IMR-90 (cell line): ENCODE measurements at places on chromosomes 2 and 18. TPM values are rescaled to one million over a fixed set of nuclear protein-coding genes. Genes with fewer than 3 reads are reported as not detected.

GRCh38 chr2:17104454-17104853 lies 413.8 kb downstream of the RAD51AP2 start:
- no peak overlapping the region for H3K4me3 ChIP-seq
- no peaks in the 10 kb centered on the region for H3K36me3 ChIP-seq
- H3K27ac ChIP-seq = no peak overlapping the region
- no peaks in the 10 kb centered on the region for H3K4me1 ChIP-seq
- H3K27me3 ChIP-seq = no peaks in the 10 kb centered on the region
- DNase-seq = peak; percentile 60

DNA sequence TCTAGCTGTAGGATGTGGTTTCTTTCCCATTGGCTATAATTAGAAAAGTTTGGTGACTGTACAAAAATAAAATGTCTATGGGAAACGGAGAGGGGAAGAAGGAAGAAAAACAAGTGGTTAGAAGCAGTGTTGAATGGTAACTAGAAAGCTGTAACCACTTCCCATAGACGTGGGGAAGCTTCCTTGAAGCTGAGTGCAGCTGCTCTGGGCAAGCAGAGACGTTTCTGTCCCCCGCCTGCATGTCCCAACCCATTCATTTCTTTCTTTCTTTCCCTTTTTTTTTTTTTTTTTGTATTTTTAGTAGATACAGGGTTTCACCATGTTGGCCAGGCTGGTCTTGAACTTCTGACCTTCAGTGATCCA lies 367.8 kb upstream of the HS6ST1 start:
- H3K27ac ChIP-seq = no peak overlapping the region

DNA sequence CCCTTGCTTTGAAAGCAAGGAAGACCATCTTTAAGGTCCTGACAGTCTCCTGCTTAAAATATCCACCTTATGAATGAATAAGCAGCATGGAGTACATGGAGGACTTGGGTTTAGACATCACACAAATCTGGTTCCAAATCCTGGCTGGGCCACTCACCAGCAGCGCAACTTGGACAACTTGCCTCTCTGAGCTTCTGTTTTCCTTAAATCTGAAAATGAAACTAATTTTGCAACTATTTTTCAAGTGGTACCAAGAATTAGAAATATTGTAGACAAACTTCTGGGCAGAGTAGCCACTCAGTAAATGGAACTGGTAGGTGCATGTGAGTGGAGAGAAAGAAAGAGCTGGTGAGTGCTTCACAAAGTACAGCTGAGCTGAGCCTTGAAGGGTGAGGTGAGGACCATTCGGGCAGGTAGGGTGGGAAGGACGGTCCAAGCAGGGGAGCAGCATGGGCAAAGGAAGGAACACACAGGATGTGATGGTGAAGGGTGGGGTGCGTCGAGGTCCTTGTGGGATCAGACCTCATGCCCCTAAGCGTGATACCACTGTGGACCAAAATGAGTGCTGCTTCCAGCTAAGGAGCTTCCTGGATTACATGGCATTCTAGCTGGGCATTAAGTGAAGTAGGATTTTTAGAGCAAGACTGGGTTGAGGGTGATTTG lies 14.4 kb upstream of the TET3 start:
- H3K4me3 ChIP-seq = no peak overlapping the region
- H3K27ac ChIP-seq = no peak overlapping the region
- no peak for DNase-seq
- peaks cover 4% of the 10 kb centered on the region; the same call in 1 of the 2 replicates for H3K4me1 ChIP-seq
- no peaks in the 10 kb centered on the region for H3K36me3 ChIP-seq

GRCh38 chr2:210548878-210549384 lies 7.5 kb upstream of the CPS1 start:
- DNase-seq = no peak
- H3K4me1 ChIP-seq = no peaks in the 10 kb centered on the region
- no peak overlapping the region for H3K4me3 ChIP-seq
- H3K27me3 ChIP-seq = no peaks in the 10 kb centered on the region
- H3K27ac ChIP-seq = no peak overlapping the region
- H3K36me3 ChIP-seq = no peaks in the 10 kb centered on the region

DNA sequence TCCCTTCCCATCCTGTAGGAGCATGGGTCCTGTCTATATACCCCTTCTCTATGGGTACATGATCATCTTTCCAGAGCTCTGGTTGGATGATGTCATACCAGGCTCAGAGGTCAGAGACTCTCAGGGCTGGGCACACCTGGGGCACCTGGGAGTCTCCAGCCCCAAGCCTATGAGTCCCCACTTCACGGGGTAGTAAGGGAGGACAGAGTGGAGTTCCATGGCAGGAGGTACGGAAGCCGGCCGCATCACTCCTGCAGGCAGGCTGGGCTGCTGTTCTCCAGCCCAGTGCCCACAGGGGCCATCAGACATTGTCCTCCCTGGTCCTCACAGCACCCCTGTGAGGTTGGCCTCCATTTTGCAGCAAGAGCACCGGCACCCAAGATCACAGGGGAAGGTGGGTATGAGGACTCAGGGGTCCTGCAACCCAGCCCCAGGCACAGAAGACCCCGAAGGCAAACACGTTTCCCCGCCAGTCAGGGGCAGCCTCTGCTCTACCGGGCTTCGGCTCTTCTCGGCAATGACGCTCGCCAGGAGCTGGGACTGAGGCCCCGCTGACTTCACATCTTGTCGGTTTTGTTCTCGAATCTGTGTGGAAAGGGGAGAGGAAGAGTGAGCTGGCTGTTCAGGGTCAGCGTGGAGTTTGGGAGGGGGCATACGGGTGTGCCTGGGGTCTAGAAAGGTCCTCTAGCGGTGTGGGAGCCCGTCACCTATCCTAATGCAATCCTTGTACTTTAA lies 91.5 kb downstream of the ADD2 start:
- H3K27ac ChIP-seq = no peak overlapping the region
- no peaks in the 10 kb centered on the region for H3K4me1 ChIP-seq

DNA sequence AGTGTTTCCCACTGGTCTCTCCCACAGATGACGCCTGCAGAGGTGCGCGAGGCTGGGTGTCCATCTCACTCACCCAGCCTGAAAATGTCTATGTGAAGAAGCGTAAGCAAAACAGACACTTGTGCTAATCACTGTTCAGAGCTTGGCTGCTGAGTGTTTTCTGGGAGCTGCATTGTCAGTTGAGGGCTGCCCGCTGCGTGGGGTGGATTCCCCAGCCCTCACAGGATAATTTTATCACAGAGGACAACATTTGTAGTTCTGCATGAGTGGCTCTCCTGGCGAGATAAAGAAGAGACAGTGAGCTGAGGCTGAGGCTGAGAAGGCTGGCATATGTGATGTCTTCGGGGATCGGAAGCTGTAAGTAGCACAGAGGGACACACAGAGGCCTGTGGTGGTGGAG lies 16.2 kb upstream of the CAPN13 start:
- H3K27me3 ChIP-seq = no peaks in the 10 kb centered on the region
- no peak for DNase-seq
- no peak overlapping the region for H3K4me3 ChIP-seq
- no peak overlapping the region for H3K27ac ChIP-seq
- H3K4me1 ChIP-seq = no peaks in the 10 kb centered on the region

DNA sequence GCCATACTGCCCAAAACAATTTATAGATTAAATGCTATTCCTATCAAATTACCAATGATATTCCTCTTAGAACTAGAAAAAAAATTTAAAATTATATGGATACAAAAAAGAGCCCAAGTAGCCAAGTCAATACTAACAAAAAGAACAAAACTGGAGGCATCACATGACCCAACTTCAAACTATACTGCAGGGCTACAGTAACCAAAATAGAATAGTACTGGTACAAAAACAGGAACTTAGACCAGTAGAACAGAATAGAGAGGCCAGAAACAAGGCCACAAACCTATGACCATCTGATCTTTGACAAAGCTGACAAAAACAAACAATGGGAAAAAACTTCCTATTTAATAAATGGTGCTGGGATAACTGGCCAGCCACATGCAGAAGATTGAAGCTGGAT lies 86.1 kb upstream of the KYNU start:
- DNase-seq = no peak
- no peaks in the 10 kb centered on the region for H3K4me1 ChIP-seq
- H3K4me3 ChIP-seq = no peak overlapping the region
- H3K27ac ChIP-seq = no peak overlapping the region

GRCh38 chr2:25806941-25807340 lies 71.3 kb downstream of the ASXL2 start:
- no peak overlapping the region for H3K4me3 ChIP-seq
- no peak overlapping the region for H3K27ac ChIP-seq
- no peaks in the 10 kb centered on the region for H3K27me3 ChIP-seq

GRCh38 chr2:120637847-120638246 lies 97.8 kb upstream of the GLI2 start:
- H3K27me3 ChIP-seq = peaks cover 37% of the 10 kb centered on the region
- no peaks in the 10 kb centered on the region for H3K36me3 ChIP-seq
- no peak overlapping the region for H3K4me3 ChIP-seq
- H3K4me1 ChIP-seq = peaks cover 3% of the 10 kb centered on the region

- no peaks in the 10 kb centered on the region; the same call in 1 of the 2 replicates for H3K27me3 ChIP-seq
- H3K4me3 ChIP-seq = no peak overlapping the region
- no peak overlapping the region for H3K27ac ChIP-seq
- no peaks in the 10 kb centered on the region for H3K36me3 ChIP-seq
- no peak for DNase-seq
These were observed 45.4 kb upstream of the SMIM21 start for GRCh38 chr18:75472906-75473305.

DNA sequence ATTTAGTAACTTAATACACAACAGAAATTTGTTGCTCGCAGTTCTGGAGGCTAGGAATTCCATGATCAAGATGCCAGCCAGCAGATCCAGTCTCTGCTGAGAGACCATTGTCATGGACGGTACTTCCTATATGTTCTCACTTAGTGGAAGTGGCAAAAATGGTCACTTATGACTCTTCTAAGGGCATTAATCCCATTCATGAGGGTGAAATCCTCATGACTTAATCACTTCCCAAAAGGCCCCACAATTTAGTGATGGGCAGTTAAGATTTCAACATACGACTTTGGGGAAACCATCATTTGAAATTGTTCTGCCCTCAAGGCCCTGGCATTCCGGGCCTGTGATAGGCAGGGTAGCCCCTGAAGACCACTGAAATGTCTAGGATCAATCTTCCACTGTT lies 23.0 kb downstream of the BZW1 start:
- H3K36me3 ChIP-seq = no peaks in the 10 kb centered on the region
- H3K27ac ChIP-seq = no peak overlapping the region
- H3K4me3 ChIP-seq = no peak overlapping the region
- no peak for DNase-seq
- H3K27me3 ChIP-seq = no peaks in the 10 kb centered on the region

DNA sequence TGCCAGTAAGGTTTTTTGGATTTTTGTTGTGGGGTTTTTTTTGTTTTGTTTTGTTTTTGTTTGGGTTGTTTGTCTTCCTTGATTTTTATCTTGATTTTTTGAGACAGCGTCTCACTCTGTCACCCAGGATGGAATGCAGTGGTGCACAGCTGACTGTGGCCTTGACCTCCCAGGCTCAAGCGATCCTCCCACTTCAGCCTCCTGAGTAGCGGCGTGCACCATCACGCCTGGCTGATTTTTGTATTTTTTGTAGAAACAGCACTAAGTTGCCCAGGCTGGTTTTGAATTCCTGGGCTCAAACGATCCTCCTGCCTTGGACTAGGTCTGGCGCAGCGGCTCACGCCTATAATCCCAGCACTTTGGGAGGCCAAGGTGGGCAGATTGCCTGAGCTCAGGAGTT lies 16.4 kb downstream of the MPPE1 start:
- no peak for DNase-seq
- H3K4me3 ChIP-seq = no peak overlapping the region
- H3K27me3 ChIP-seq = no peaks in the 10 kb centered on the region
- H3K4me1 ChIP-seq = peaks cover 2% of the 10 kb centered on the region; the same call in 1 of the 2 replicates
- no peak overlapping the region for H3K27ac ChIP-seq
- peaks cover 30% of the 10 kb centered on the region for H3K36me3 ChIP-seq

GRCh38 chr2:102296449-102296848 lies 14.9 kb upstream of the IL1RL1 start:
- no peaks in the 10 kb centered on the region for H3K27me3 ChIP-seq
- peaks cover 8% of the 10 kb centered on the region; the same call in 1 of the 2 replicates for H3K4me1 ChIP-seq
- no peak for DNase-seq
- H3K36me3 ChIP-seq = no peaks in the 10 kb centered on the region

DNA sequence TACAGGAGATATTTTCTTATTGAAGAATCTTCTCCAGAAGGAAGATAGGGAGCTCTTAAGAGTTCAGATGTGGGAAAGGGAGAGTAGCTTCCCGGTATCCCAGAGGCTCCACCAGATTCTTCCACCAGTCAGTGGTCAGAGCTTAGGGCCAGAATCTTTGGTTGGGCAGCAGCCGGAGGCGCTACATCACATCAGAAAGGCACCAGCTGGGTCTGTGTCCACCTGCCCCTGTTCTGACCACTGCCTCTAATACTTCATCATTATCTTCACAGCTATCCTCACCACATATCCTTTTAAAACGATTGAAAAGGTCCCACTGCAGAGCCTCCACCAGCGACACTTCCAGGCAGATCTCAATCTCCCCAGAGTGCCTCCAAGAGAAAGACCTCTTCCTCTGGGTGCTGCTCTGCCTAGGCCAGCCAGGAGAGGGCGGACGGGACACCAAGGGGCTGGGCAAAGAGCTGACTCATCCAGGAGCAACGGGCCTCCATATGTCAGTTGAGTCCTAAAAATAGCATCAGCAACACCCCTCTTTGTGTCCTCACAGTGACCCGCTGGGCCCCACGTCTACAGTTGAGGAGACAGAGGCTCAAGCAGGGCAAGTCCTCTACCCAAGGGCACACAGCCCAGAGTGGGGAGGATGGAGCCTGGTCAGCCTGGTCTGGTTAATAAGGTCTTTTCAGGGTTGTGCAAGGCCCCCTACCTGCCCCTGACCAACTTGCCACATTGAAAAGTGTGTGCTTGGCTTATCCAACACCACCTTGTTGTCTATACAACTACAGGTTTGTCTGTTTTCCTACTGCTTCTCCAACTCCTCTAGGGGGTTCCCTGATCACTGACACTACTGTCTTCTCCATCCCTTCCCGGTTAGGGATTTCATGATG lies 81.2 kb downstream of the ADD2 start:
- H3K27me3 ChIP-seq = peaks cover 4% of the 10 kb centered on the region
- H3K36me3 ChIP-seq = no peaks in the 10 kb centered on the region
- no peaks in the 10 kb centered on the region for H3K4me1 ChIP-seq
- DNase-seq = peak; percentile 46

DNA sequence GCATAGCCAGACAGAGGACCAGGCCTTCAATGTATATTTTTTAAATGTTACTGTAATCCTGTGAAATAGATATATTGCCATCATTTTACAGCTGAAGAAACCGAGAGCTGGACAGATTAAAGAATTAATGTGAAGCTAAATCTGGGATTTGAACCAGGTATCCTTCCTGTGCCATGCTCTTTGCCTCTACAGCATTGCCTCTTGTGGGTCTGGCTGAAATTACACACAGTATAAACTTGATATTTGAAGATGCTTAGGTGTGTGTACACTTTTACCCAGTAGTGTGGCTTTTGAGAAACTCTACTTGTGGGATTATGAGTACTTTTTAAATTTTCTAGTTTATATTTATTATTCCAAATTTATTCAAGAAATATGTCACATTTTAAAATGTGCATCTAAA lies 264.5 kb downstream of the CNTNAP5 start:
- H3K4me3 ChIP-seq = no peak overlapping the region
- no peaks in the 10 kb centered on the region for H3K4me1 ChIP-seq
- no peaks in the 10 kb centered on the region for H3K27me3 ChIP-seq
- H3K27ac ChIP-seq = no peak overlapping the region

Gene REG3G
- total RNA-seq = not detected in 2 replicates

Gene C1QL2
- not detected in 2 replicates for total RNA-seq

Gene VWA3B
- total RNA-seq = not detected in 2 replicates

Gene RUFY4
- not detected in 2 replicates for total RNA-seq

Gene COLEC12
- 1.7 and 2.3 TPM in 2 replicates for total RNA-seq

Gene RGPD8
- total RNA-seq = 4.1 and 4.2 TPM in 2 replicates

Gene OXER1
- total RNA-seq = not detected in 2 replicates

Gene RAB31
- 26.9 and 28.9 TPM in 2 replicates for total RNA-seq
